ENCODE measurements at places on chromosomes 16 and 17.

DNA sequence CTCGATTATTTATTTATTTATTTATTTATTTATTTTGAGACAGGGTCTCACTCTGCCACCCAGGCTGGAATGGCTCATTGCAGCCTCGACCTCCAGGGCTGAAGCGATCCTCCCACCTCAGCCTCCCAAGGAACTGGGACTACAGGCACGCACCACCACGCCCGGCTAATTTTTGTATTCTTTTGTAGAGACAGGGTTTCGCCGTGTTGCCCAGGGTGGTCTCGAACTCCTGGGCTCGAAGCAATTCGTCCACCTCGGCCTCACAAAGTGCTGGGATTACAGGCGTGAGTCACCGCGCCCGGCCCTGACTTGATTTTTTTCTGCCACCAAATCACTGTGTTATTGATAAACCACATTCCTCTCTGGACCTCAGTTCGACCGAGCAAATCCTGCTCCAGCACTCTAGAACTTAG is 758 bp upstream of the RPL23A start:
- DNase-seq = no peak

- no peak for DNase-seq
These were observed 71.1 kb upstream of the TMEM97 start for GRCh38 chr17:28247671-28248555.

DNA sequence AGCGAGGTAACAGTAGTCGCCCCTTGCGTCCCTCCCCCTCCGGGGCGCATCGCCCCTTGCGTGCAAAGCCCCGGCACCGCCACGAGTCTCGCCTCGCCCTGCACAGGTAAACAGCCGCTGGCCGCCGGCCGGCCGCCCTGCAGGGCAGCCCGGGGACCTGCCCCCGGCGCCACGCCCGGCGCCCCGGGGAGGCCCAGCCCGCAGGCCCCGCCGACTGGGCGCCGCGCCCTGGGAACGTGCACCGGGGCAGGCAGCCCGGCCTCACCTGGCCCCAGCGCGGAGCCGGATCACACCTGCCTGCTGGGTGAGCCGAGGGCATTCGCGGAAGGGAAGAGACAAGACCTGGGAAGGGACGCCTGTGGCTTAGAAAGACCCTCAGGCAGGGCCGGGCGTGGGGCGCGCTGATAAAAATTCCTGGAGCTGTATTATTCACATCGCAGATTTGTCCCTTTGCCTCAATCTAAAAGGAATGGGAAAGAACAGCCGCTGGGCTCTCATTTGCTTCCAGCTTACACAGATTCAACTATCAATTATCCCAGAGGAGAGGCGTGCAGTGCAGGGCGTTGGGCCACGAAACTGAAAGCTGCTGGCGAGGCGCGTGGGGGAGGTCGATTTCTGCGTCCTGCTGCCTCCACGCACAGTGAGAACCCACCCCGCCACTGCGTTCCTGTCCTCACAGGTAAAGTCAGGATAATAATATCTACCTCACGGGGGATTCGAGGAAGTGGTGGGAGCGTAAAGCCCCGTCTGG is 451.9 kb downstream of the SLC39A11 start:
- DNase-seq = no peak

GRCh38 chr16:56789360-56789759 is 59.4 kb downstream of the NUP93 start:
- peak; percentile 28 for DNase-seq

- DNase-seq = no peak
These were observed 3.2 kb downstream of the KRTAP9-9 start for GRCh38 chr17:41258406-41258805.

DNA sequence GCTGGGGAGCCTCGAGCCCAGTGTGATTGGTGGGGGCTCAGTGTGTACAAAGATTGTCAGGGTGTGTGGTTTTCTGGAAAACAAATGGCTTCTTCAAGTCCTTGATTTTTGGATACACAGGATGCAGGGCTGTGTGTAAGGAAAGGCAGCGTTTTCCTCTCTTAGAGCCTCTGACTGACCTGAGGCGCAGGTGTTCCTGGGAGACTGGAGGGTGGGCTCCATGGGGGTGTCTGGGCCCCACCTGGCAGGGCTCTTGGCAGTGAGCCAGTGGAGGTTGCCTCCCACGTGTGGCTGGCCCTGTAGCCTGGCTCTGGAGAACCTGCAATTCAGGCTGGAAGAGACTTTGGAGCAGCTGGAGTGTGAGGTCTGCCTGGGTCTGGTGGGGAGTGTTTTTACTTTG is 5.0 kb downstream of the FOXK2 start:
- DNase-seq = no peak

GRCh38 chr16:73998707-73999106 is 297.9 kb upstream of the PSMD7 start:
- DNase-seq = no peak

GRCh38 chr16:89507834-89508590 is at the start of gene SPG7:
SPG7 (plus strand) TSS chr16:89508403; CDS start chr16:89508418, 15 bp downstream.
- DNase-seq = peak; percentile 96

- no peak for DNase-seq
These were observed 5.4 kb upstream of the NFATC3 start for GRCh38 chr16:68079626-68080344.

DNA sequence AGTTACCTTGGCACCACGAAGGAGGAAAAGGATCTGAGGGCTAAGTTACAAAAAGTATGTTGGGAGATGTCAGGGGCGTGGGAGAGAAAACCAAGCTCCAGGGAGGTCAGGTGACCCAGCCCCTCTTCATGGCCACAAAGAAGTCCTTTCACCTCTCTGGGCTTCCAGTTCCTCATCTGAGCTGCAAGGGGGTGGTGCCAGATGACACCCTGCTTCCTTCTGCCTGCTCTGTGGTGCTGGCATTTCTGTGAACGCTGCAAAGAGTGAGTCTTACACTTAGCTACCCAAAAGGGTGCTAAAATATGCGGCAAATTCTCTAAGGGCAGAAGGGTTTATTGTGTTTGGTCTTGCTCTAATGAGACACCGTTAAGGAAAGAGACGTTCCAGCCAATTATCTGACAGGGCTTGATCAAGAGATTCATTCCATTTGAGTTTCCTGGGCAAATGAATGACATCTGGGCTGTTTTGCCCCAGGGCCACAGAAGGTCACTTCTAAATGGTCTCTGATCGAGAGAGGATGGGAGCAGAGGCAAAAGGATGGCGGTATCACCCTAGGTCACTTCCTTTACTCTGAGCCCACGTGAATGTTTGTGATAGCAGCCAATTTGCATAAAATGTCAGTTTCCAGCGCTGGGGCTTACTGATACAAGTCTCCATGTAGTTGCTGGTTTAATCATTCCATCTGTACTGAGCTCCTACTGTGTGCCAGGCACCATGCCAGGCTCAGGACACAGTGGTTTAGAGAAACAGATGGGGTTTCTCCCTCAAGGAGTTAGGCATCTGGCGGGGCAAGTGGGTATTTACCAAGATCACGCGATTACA is 210.2 kb downstream of the KATNIP start:
- DNase-seq = no peak

DNA sequence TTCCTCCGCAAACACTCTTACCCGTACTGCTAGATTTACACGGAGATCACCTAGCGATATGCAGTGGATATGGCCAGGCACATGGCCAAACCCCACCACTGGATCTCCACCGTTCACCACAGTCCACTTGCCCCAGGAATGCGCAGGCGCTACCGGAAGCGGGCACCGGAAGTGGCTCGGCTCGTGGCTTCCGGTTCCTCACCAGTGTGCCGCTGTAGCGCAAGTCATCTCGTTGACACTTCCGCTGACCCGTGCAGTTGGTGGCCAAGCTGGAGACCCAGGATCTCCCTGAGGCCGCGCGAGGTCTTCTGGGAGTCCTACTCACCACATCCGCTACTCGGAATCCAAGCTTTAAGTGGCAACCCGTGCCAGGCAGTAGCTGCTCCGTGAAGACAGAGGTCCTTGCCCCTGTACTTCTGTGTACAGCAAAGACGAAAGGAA is 11.5 kb downstream of the ZNF597 start:
- no peak for DNase-seq

DNA sequence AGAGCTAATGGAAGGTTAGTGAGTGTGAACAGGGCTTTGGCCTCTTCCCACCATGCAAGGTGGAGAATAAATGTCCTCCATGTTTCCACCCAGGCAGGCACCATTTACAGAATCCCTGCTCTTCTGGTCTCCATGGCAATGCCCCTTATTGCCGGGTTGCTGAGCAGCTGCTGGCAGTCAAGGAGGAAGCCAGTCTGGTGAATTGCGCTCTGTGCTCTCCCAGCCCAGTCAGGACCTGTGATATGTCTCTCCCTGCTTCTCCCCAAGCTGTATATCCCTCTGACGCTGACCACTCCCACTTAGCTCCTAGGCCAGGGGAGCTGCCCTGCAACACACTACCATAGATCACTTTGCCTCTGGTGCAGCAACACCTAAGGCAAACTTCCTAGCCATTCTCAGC is 402.1 kb upstream of the ERCC4 start:
- DNase-seq = no peak

DNA sequence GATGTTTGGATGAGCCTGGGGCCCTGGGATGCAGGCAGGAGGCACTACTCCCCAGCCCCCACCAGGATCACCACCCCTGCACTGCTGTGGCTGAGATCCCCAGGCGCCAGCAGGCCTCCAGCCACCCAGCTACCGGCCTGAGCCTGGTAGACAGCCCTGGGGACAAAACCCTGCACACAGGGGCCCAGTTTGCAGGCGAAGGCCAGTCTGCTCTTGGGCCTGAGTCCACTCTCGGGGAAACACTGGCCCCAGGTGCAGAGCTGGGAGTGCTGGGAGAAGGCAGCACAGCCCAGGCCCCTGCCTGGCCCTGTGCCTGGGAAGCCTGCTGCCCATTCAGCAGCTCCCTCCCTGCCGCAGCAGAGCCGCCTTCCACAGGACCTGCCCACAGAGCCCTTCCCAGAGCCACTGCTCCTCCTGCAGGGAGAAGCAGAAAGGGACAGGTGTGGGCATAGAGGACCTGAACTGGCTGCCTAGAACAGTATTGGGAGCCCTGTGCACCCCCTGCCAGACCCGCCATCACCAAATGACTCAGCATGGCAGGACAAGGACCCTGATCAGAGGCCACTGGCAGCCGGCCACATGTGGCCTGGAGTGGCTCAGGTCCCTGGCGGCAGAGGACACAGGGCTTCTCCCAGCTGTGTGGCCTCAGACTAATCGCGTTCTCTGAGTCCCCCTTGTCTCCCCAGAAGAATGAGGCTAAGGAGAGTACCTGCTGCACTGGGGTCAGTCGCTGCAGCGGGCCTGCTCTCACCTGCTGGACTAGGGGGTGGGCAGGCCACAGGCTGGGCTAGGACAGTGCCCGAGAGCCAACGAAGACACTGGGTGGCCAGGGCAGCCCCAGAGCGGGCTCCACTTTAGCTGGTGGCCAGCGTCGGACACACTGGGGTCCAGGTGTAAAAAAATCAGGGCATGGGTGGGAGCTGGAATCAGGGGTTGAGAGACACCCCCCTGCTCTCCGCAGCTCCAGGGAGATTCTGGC is 10.7 kb downstream of the MSRB1 start:
- no peak for DNase-seq

- DNase-seq = no peak
These were observed 40.8 kb downstream of the CYB5B start for GRCh38 chr16:69465083-69465721.

DNA sequence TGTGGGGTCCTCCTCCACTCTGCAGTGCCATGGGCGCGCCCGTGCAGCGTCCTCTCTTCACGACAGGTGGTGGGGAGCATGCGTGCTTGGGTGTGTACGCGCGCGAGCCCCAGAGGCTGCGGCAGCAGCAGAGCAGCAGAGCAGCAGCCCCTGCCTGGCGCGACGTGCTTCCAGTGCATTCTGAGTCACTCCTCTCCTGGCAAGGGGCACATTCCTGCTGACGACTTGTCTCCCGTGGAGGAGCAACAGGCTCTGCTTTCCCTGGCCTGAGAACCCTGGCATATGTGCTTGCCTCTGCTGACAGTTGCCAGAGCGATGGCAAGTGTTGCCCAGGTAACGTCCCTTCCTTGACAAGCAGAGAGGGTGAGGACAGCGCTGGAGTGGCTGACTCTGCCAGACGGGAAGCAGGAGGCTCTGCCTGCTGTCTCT is 133.8 kb upstream of the PLCG2 start:
- no peak for DNase-seq

DNA sequence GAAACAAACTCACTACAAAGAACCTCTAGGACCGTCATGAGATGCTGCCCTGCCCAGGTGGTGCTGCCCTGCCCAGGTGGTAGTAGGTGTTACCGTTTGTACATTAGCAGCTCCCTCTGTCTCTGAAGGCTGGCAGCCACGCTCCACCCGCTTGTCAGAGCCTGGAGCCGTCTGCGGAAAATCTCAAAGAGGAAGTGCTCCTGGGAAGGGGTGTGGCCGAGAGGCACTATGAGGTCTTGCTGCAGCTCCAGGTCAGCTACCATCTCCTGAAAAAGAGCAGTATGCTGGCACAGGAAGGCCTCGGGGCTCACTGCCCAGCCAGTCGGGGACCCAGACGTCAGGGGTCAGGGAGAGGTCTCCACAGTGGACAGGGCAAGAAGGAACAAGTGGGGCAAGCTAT is 28.3 kb downstream of the ZNF276 start:
- no peak for DNase-seq

- no peak for DNase-seq
These were observed 122.7 kb downstream of the ABCC6 start for GRCh38 chr16:16100631-16101030.

DNA sequence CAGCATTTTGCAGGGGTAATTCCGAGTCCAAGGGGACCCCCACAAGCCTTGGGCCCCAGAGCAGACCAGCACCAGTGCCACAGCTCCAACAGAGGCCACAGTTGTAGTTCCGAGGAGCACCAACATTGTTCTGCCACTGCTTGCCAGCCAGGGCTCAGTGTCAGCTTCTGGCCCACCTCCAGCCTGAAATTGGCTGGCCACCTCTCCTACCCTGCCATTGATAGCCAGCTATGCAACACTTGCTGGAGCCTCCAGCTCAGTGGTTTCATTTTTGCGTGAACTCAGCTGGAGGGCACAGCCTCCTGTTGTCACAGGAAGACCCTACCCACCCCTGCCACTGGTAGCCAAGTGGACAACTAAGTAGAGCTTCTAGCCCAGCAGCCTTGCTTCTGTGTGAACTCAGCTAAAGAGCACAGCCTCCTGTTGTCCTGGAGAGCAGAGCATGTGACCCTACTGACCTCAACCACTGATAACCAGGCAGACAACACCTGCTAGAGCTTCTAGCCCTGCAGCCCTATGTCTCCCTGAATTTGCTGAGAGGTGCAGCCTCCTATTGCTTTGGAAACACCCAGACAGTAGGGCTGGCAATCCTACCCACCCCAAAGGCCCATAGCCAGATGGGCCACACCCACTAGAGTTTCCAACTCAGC is 24.9 kb downstream of the HYDIN start:
- DNase-seq = no peak

- no peak for DNase-seq
These were observed 9.5 kb downstream of the ARHGAP17 start for GRCh38 chr16:25005445-25006306.
